Activated naive CD4-positive, alpha-beta T cell treated with Interleukin-2 at 50 U/mL for 16 hours (primary cell): ENCODE measurements at places on chromosomes 5 and 9.

GRCh38 chr9:107137495-107138202 lies 145.4 kb upstream of the RAD23B start:
- DNase-seq, result no peak

DNA sequence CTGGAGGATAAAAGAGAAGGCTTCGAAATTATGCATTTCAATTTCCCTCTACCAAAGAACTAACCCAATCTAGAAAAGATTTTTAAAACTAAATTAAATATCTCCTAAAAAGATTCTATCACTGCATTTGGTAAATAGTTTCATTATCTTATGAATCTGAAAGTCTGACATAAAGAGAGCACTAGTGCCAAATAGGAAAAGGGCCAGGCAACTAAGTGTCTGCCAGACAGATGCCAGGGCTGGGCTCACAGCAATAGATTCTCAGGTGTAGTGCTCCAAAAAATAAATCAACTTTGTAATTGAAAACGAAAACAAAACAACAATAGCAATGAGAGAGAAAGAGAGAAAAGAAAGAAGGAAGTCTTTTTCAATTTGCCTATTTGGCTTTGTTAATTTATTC lies 157.7 kb upstream of the GNA14 start:
- DNase-seq, result no peak

GRCh38 chr9:99197987-99198386 lies 23.8 kb downstream of the ALG2 start:
- no peak for DNase-seq

DNA sequence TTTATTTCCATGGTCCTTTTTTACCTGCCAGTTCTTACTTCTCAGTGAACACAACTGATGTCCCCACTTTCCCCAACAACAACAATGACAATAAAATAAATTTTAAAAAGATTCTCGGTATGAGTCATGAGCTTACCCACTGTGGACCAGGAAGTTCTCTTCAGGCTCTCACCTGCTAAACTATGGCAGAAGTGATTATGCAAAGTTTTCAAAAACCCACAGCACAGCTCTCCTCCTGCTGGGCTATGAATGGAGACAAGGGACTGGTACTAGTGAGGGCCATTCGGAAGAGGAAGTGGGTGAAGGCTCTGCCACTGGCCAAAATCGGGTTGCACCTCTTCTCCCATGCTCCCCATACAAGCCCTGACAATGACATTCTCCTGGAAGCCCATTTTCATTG lies 429.4 kb downstream of the PIK3R1 start:
- DNase-seq, result no peak

GRCh38 chr5:73039082-73039481 lies 81.3 kb upstream of the TMEM171 start:
- no peak for DNase-seq

GRCh38 chr9:214648-215493 lies at the start of gene DOCK8:
TSS of gene DOCK8 (plus strand) at chr9:214865. CDS start at chr9:214977, 112 bp downstream.
- peak; percentile 67 for DNase-seq
